ENCODE measurements at places on chromosomes 16 and 17. TPM values are rescaled to one million over a fixed set of nuclear protein-coding genes. Genes with fewer than 3 reads are reported as not detected.
A peak's percentile ranks its signal among the peaks of the same experiment; 100 is the strongest.

PDILT gene
- total RNA-seq = not detected

GRCh38 chr17:27649929-27650328 is 18.9 kb downstream of the LGALS9 start:
- no peak overlapping the region for H3K4me3 ChIP-seq
- H3K36me3 ChIP-seq = no peaks in the 10 kb centered on the region
- H3K27ac ChIP-seq = no peak overlapping the region
- peaks cover 8% of the 10 kb centered on the region for H3K4me1 ChIP-seq
- H3K27me3 ChIP-seq = no peaks in the 10 kb centered on the region
- no peak for DNase-seq

GRCh38 chr17:6668727-6669425 is 17.3 kb downstream of the C17orf100 start:
- no peaks in the 10 kb centered on the region for H3K36me3 ChIP-seq
- H3K27ac ChIP-seq = no peak overlapping the region
- no peak overlapping the region for H3K4me3 ChIP-seq
- H3K4me1 ChIP-seq = peaks cover 4% of the 10 kb centered on the region
- peaks cover 23% of the 10 kb centered on the region for H3K27me3 ChIP-seq

ST6GALNAC1 gene
- total RNA-seq = not detected

DNA sequence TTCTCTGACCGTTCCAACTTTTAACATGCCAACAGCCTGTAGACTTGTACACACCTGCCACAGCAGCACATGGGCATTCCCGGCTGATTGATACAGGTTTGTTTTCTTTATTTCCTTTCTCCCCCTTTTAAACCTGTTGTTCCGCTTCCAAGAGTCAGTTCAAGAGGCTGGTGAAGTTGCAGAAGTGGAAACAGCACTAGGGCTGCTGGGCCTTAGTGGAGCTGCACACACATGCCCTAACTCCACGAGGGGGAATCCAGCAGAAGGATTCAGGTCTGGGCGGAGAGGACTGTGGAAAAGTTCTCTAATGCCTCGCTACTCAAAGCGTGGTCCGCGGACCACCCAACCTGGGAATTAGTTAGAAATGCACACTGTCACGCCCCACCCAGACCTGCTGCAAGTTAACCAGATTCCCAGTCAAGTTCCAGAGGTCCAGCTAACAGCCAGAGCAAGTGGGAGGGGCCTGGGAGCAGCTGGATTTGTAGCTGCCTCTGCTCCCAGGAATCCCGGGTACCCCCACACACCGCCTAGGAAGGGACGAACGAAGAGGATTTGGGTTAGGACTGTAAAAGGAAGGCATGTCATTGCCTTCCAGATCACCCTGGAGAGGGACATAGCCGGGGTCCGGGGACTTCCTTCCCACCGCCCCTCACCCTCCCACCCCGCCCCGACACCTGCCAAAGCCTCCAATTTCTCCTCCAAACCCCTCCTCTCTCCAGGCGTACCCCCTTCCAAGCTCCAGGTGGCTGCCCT is 542 bp downstream of the SLC39A11 start:
- DNase-seq = no peak
- peak overlapping the region; percentile 94 for H3K27ac ChIP-seq
- peaks cover 12% of the 10 kb centered on the region for H3K27me3 ChIP-seq

EME1 gene
- 15.8 TPM for total RNA-seq

SLC5A2 gene
- total RNA-seq = not detected

CDH11 gene
- not detected for total RNA-seq

DNA sequence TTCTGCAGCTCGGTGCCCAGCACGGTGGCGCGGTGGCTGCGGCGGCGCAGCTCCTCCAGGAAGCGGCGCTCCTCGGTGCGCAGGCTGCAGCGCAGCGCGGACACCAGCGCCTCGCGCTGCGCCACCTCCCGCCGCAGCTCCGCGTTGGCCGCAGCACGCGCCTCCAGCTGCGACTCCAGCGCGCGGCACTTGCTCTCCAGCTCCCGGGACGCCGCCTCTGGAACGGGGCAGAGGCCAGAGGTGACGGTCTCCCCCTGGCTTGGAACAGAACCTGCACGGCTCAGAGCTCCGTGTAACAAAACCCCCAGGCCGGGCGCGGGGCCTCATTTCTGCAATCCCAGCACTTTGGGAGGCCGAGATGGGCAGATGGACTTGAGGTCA is 13.2 kb upstream of the CLUH start:
- no peaks in the 10 kb centered on the region for H3K4me1 ChIP-seq
- DNase-seq = no peak
- no peaks in the 10 kb centered on the region for H3K36me3 ChIP-seq
- no peak overlapping the region for H3K4me3 ChIP-seq
- H3K27ac ChIP-seq = no peak overlapping the region
- H3K27me3 ChIP-seq = peaks cover 10% of the 10 kb centered on the region

LCAT gene
- total RNA-seq = 11.4 TPM

- H3K4me1 ChIP-seq = peaks cover 61% of the 10 kb centered on the region
- peaks cover 8% of the 10 kb centered on the region for H3K27me3 ChIP-seq
- DNase-seq = peak; percentile 90
- H3K4me3 ChIP-seq = peak overlapping the region; percentile 97
Measured at GRCh38 chr17:14302091-14302430, 1.2 kb downstream of the HS3ST3B1 start.

GRCh38 chr17:37261286-37261685 is 114.5 kb upstream of the C17orf78 start:
- H3K27ac ChIP-seq = no peak overlapping the region
- DNase-seq = no peak
- H3K4me3 ChIP-seq = no peak overlapping the region
- no peaks in the 10 kb centered on the region for H3K4me1 ChIP-seq

- DNase-seq = no peak
- H3K27ac ChIP-seq = no peak overlapping the region
- H3K4me1 ChIP-seq = no peaks in the 10 kb centered on the region
- H3K36me3 ChIP-seq = peaks cover 21% of the 10 kb centered on the region
Measured at GRCh38 chr17:9219631-9220397, 198.5 kb downstream of the NTN1 start.

- no peak for DNase-seq
- H3K36me3 ChIP-seq = no peaks in the 10 kb centered on the region
- no peaks in the 10 kb centered on the region for H3K4me1 ChIP-seq
- peaks cover 26% of the 10 kb centered on the region for H3K27me3 ChIP-seq
Measured at GRCh38 chr16:10168258-10168657, 14.0 kb downstream of the GRIN2A start.

CEP295NL gene
- total RNA-seq = not detected

DNA sequence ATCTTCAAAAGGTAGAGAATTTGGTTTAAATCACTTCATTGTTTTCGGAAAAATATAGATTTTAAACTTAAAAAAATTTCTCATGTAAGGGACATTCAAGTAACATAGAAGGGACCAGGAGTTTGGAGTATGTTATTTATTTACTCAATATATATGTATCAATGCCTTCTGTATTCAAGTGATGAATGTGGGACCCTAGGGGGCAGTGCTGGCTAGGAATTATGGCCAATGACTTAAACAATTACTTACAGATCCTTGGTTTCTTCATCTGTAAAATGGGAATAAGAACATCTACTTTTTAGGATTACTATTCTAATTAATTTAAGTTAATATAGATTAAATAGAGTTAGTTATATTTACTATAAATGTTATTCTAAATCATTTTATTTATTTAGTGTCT is 886.3 kb upstream of the RBFOX1 start:
- H3K36me3 ChIP-seq = no peaks in the 10 kb centered on the region
- no peak overlapping the region for H3K4me3 ChIP-seq
- no peak overlapping the region for H3K27ac ChIP-seq
- no peaks in the 10 kb centered on the region for H3K4me1 ChIP-seq

DNA sequence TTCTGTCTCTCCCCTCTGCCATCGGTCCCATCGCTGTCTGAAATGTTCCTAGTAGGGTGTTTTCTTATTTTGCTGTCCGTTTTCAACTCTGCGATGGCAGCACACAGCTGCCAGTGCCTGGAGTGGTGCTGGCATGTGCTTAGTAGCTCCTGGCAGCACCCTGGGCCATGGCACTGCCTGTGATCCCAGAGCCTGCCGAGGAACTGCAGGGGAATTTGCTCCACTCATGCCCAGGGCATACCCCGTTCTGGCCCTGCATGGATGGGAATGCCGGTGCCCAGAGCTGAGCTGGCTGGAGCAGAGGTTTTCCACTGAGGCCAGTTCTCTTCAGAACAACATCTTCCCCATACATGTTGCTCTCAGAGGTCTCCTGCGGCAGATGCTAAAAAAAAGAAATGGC is 43.1 kb downstream of the GPT2 start:
- no peaks in the 10 kb centered on the region for H3K4me1 ChIP-seq
- no peak overlapping the region for H3K4me3 ChIP-seq
- DNase-seq = no peak
- H3K27me3 ChIP-seq = no peaks in the 10 kb centered on the region
- no peaks in the 10 kb centered on the region for H3K36me3 ChIP-seq
- H3K27ac ChIP-seq = no peak overlapping the region

GRCh38 chr17:29172589-29172988 is 7.6 kb downstream of the MYO18A start:
- no peak overlapping the region for H3K4me3 ChIP-seq
- no peaks in the 10 kb centered on the region for H3K36me3 ChIP-seq
- no peak for DNase-seq

DNA sequence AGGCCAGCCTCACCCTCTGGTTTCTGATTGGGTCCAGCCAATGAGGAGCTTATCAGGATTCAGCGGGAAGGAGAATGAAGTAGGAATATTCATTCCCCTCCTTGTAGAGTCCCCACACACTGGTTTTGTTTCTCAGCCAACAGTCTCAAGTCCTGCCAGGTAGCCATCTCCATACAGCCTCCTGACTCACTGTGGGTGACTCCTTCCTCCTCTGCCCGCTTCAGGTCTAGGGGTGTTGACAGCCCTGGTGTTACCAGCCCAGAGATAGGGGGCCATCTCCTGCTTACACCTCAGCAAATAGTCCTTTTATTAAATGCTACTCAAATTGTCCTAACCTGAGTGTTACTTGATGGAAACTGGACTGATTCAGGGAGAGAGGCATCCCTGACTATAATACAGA is 4.0 kb upstream of the MFAP4 start:
- H3K4me3 ChIP-seq = no peak overlapping the region
- H3K27ac ChIP-seq = no peak overlapping the region
- peaks cover 2% of the 10 kb centered on the region for H3K27me3 ChIP-seq
- no peak for DNase-seq
- no peaks in the 10 kb centered on the region for H3K36me3 ChIP-seq
- H3K4me1 ChIP-seq = peaks cover 7% of the 10 kb centered on the region

- H3K4me3 ChIP-seq = no peak overlapping the region
- DNase-seq = no peak
- H3K27me3 ChIP-seq = no peaks in the 10 kb centered on the region
- no peaks in the 10 kb centered on the region for H3K4me1 ChIP-seq
- H3K27ac ChIP-seq = no peak overlapping the region
- no peaks in the 10 kb centered on the region for H3K36me3 ChIP-seq
Measured at GRCh38 chr16:84657229-84657837, 9.0 kb downstream of the KLHL36 start.

ARHGAP23 gene
- total RNA-seq = 0.55 TPM

LRRC37B gene
- 18.6 TPM for total RNA-seq

GRCh38 chr17:42275527-42276358 is 448 bp downstream of the STAT5B start:
- no peak for DNase-seq
- peaks cover 10% of the 10 kb centered on the region for H3K36me3 ChIP-seq
- no peaks in the 10 kb centered on the region for H3K27me3 ChIP-seq
- H3K27ac ChIP-seq = peak overlapping the region; percentile 89
- peaks cover 55% of the 10 kb centered on the region for H3K4me1 ChIP-seq

DNA sequence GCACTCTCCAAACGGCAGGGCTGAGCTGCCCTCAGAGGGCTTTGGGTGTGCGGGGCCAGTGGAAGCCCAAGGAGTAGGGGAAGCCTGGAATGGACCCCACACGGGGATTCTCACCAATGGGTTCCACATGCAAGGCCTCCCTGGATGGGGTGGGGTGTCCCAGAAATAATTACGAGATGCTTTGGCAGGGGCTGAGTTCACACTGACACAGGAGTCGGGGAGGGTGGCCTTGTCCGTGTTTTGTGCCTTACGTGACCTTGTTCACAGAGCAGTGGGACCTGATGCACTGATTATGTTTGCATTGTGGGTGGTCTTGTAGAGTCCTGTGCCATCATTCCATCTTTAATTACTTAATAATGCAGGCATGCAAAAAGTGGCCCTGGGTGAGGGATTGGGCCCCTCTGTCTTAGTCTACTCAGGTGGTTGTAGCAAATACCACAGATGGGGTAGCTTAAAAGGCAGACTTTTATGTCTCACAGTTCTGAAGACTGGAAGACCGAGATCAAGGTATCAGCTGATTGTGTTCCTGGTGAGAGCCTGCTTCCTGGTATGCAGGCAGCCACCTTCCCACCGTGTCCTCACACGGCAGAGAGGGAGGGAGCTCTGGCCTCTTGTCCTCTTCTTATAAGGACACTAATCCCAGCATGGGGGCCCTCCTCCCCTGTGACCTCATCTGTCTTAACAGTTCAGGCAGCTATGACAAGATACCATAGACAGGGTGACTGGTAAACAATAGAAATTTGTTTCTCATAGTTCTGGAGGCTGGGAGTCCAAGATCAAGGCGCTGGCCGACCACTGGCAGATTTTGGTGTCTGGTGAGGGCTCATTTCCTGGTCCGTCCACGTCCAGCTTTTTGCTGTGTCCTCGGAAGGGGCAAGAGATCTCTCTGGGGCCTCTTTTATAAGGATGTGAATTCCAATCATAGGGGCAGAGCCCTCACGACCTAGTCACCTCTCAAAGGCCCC is 239.4 kb downstream of the IRF8 start:
- no peaks in the 10 kb centered on the region for H3K4me1 ChIP-seq
- no peak overlapping the region for H3K27ac ChIP-seq
- H3K4me3 ChIP-seq = no peak overlapping the region
- H3K36me3 ChIP-seq = no peaks in the 10 kb centered on the region
- peaks cover 15% of the 10 kb centered on the region for H3K27me3 ChIP-seq
- no peak for DNase-seq

DNA sequence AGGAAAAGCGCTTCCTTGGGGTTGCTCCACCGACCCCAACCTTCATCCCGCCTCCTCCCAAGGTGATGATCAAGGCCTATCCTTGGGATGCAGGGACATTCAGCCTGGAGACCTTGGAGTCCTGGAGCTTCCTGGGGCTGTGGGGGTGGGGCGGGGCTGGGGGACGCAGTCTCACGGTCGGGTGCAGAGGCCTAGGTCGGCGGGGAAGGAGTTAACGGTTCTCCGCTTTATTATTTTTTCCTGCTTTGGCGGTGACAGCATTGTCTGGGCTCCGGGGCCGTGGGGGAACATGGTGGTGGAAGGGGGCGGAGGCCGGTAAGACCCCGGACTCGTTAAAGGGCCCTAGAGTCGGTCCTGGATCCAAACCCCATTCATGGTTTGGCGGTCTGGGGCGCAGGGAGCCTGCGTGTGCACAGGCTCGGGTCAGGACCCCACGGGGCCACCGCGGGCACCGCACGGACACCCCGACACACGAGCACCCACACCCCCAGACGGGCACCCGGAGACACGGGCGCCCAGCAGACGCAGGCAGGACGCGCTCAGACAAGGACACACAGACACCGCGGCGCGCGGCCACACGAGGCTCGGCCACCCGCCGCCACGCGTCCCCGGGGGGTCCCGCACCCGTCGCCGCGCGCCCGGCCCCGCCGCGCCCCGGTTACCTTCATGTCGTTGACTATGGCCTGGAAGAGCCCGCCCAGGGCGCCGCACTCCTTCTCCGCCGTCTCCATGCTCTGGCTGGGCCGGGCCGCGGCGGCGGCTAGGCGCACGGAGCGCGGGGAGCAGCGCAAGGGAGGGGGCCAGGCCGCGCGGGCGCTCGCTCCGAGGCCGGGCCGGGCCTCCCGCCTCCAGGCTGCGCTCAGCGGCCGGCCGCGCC is 554 bp downstream of the MTSS2 start:
- no peak overlapping the region for H3K27ac ChIP-seq
- no peaks in the 10 kb centered on the region for H3K4me1 ChIP-seq
- peaks cover 4% of the 10 kb centered on the region for H3K27me3 ChIP-seq
- no peaks in the 10 kb centered on the region for H3K36me3 ChIP-seq
- no peak overlapping the region for H3K4me3 ChIP-seq

Measured in natural killer cell treated with Interleukin-12 subunit alpha and Interleukin-12 subunit beta and Interleukin-15 and Interleukin-18, amount 100 ng/mL, for 72 hours (primary cell).